ENCODE measurements at places on chromosomes 13 and 19.

- no peak for DNase-seq
Measured at GRCh38 chr19:5950741-5951140, 27.2 kb downstream of the RANBP3 start.

- peak; percentile 56 for DNase-seq
Measured at GRCh38 chr19:2246801-2247361, 2.2 kb upstream of the AMH start.

DNA sequence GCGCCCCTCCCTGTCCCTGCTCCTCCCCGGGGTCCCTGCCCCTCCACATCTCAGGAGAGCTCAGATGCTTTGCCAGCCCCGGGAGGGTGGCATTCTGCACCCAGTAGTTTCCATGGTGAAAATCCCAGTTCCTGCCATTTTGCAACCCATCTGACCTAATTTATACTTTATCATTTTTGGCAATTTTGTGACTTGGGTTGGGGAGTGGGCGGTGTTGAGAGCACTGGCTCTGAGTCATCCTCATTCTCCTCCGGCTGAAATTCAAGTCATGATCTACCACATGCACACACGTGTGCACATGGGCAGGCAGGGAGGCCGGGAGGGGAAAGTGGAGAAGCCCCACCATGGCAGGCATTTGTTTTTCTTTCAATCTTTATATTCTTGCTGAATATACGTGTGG lies 208.6 kb downstream of the URI1 start:
- no peak for DNase-seq

DNA sequence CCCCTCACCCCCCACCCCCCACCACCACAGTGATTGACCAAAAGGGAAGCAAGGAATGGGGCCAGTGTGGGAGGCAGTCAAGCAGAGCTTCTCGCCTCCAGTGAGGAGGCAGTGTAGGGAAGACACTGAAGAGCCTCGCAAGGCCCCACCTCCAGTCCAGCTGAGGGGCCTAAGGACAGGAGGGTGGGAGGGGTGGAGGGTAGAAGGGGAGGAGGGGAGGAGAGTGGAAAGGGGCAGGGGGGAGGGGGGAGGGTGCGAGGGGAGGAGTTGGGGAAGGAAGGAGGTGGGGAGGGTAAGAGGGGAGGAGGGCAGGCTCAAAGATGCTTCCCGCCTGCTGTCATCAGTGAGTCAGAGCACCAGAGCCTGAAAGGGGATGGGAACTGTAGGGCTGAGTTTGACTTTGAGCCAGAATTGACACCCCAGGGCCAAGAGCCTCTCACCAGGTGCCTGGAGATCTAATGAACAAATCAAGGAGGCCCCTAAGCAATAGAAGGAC lies 786.2 kb downstream of the UQCRFS1 start:
- peak; percentile 60 for DNase-seq

GRCh38 chr13:44439452-44440024 lies 65.9 kb downstream of the SERP2 start:
- DNase-seq, result no peak

DNA sequence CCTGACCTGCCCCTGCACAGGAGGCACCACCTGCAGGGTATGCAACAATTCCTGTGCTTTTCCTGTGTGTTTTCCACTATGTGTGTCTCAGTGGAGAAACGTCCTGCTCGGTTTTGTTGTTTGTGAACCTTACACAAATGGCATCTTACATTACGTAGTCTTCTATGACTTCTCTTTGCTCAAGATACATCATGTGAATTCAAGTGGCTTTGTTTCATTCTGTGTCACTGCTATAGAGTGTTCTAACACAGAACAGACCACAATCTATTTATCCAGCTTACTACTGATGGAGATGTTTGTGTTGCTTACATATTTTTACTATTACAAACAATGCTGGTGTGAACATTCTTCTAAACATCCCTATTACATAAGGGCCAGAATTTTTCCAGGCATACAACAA lies 97.7 kb downstream of the ANKRD10 start:
- no peak for DNase-seq

DNA sequence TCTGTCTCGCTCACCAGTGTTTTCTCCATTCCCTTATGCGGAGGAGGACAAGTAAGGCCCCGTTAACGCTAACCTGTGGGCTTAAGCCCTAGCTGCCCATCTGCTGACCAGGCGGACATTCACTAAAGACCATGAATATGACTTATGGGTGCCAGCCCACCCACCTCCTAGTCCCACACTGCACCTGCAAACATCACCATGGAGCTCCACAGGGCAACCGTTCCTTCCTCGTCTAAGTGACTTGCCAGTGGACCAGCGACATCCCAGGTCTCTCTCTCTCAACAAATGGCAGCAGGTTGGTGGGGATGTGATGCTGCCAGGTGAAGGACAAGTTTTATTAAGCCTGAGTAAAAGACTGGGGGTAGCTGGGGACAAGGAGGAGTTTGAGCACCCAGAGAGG lies 55.2 kb downstream of the CCDC70 start:
- no peak for DNase-seq

DNA sequence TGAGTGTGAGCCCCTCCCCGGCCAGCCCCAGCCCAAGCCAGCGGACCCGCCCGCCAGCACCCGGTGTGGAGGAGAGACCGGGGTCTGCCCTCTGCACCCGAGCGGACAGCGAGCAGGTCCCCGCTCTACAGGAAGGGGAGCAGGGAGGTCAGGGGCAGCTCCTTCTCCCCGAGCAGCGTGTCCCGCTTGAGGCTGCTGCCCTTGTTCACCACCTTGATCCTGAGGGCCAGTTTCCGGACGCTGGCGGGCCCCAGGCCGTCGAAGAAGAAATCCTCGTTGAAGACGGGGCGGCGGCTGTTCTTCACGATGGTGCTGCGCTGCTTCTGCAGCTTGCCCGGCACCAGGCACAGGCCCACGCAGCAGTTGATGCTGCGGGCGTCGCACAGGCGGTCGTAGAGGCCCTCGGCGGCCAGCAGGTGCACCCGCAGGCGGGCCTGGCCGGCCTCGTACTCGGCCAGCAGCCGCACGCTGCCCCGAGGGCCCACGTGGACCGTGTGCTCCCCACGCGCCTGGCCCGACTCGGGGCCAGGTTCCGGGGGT lies 1.9 kb downstream of the C2CD4C start:
- DNase-seq, result no peak

GRCh38 chr13:77811381-77811780 lies 107.2 kb downstream of the EDNRB start:
- no peak for DNase-seq

GRCh38 chr19:17765069-17765618 lies 13.9 kb downstream of the FCHO1 start:
- no peak for DNase-seq

DNA sequence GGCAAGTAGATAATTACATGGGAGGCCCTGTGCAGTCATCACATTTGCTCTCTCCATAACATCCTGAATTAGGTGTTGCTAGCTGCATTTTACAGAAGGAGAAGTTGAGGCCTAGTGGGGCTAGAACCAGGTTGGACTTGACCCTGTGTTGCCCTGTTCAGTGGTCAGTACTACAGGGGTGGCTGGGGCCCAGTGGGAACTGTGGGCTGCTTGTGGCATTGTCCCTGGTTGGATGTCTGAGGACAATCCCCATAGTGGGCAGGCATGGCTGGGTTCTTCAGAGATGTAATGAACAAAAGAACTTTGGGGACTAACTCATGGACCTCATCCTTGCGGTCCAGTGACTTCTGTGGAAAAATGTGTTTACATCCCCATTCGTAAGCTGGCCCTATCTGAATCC lies 38.9 kb downstream of the MTUS2 start:
- no peak for DNase-seq

DNA sequence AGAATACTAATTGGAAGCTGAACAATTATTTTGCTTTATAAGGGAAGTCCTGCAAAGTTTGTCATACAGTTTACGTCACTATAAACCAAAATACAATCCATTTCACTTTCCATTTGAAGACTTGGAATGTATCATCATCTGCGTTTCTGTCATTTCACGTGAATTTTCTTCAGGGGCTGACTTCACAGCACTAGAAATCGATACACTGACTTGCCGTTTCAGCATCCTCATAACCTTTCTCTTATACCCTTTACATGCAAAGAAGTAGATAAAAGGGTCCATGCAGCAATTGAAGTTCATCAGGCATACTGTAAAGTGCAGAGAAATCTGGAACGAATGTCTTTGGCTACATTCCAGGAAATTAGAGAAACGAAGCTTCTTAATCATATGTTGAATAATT lies 12.2 kb downstream of the GPR183 start:
- DNase-seq, result no peak
